ENCODE measurements at places on chromosomes 5 and 9.
A peak's percentile ranks its signal among the peaks of the same experiment; 100 is the strongest.

DNA sequence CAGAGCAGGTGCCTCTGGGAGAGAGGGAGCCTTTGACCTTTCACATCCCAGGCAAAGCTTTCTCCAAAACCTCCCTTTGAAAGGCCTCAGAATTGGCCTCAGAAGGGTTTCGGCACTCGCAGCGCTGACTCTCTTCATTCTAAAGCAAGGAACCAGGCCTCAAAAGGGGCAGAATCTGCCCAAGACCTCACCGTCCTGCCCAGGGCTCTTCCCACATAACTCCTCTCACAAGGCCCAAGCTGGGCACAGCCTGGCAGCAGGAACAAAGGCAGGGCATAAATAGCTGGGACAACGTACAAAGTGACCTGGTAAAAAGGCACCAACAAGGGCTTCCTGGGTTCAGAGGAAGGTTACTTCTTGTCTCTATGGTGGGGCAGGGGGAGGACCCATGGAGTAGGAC is 166.3 kb upstream of the FSTL4 start:
- DNase-seq, result no peak

DNA sequence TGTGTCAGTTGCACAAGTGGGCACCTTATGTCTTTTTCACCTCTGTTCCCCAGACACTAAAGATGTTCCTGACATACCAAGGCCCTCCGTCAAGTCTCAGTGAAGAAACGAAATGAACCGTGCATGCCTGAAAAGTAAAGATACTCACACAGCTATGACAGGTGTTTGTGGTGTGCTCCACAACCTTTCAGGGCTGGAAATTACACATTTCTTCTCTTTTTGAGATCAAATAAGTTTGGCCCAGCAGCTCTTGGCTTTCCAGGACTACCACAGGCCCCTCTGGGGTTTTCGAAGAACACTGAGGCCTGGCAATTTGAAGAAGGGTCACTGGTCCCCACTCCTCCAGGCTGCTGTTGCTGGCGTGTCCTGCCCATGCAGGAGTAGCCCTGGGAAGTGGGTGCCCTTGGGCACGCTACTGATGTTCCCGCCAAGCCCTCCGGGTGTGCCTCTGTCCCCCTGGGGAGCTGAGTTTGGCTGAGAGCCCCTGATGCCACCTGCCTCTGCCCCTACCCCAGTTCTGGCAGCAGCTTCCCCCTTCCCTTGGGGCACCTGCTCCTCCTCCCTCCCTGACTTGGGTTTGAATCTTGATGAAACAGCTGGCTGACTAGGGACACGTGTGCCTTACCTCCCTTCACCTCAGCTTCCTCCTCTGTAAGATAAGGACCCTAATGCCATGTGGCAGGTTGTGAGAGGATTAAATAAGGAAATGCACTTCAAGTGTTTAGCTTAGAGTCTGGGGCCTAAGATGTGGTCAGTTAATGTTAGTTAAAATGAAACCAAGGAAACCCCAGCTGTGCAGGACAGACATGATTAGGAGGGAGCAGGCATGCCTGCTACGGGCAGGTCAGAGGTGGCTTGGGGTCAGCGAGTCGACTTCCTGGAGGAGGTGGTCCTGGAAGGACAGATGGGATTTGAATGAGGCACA is 49.1 kb upstream of the GADD45G start:
- no peak for DNase-seq

DNA sequence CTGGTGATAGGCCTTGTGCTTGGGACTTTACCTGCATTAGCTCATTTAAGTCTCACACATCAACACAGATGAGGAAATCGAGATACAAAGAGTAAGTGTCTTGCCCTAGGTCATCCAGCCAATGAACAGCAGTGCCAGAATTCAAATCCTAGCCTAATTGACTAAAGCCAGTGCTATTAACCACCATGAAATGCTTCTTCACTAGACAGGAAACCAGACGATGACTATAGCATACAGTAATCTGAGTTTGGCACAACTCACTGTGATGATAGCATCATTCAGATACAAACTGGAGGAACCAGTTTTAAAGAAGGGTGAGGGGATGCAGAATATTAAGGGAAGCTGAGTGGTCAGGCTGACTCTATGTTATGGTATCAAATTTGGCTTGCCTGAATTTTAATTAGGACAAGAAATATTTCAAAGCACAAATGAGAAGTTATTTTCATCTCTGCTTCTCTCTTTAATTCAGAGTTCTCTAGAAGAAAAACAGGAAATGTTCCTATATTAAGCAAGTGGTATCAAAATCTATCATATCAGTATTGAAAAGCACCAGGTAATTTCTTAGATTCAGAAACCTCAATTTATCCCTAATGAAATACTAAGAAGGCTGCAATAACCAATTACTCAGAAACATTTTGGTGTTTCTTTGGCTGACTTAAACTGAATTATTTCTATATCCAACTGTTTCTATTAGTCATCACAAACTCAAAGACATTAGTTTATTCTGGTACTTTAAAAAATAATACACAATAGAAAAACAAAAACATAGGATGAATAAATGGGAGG is 147.0 kb upstream of the RASA1 start:
- DNase-seq, result peak; percentile 46

DNA sequence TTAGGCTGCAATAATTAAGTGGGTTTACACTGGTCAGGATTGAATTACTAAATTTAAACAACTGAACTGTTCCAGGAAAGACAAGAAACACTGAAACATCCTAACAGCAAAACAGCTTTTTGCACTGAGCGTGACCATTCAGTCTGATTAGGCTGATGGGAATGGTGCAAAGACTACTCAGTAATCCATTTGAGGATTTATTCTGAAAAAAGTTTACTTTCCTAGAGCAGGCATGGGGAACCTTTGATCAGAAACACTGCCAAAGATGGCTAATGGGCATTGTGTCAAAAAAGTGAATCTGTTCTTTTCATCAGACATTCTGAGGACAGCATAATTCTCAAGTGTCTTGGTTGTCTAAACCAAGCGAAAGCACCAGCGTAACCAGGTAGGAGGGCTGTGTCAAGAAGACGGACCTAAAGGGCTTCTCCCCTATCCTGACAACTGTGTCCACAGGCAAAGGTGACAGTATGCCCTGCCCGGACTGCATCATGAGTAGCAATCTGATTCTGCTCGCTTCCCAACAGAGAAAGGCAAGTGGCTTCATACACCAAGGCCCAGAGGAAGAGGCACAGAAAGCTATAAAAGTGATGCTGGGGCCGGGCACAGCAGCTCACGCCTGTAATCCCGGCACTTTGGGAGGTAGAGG is 33.3 kb downstream of the FBXW2 start:
- no peak for DNase-seq

- peak; percentile 83 for DNase-seq
Observed at GRCh38 chr9:130107234-130107861, 53.6 kb downstream of the GPR107 start.

- no peak for DNase-seq
Observed at GRCh38 chr5:78509145-78509865, 139.3 kb downstream of the LHFPL2 start.

DNA sequence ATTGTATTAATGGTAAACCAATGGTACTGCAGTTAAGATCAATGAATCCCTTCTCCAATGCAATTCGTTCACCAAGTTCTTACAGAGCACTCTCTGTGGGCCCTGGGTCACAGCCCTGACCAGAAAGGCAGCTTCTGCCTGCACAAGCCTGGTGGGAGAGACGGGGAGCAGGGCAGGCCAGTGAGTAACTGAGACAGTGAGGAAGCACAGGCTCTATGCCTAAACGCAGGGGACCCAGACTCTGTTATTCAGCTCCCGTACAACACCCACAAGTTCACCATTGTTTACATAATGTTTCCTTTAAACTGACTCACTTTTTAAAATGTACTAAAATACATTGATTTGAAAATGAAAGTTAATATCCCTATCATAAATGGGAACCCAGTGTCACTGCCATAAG is 40.5 kb upstream of the CTSL start:
- DNase-seq, result no peak

- peak; percentile 44 for DNase-seq
Observed at GRCh38 chr5:157327771-157328170, 61.8 kb downstream of the CYFIP2 start.

DNA sequence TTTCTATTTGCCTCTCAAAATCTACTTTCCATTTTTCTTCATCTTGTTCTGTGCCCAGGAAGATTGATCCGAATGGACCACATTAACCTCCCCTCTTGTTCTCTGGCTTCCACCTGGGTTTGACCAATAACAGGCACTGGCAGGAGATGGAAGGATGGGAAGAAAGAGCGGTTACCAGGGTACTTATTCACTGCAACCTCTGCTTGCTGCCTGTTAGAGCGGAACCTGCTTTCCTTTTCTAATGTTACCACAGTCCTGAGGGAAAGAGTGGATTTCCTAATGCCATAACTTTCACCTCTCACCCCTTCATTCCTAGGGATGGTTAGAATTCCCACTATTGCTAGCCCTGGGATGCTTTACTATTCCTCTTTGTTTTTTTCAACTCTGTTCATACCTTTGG is 262.1 kb downstream of the RFX3 start:
- no peak for DNase-seq

- no peak for DNase-seq
Observed at GRCh38 chr9:35905912-35906679, at the start of gene HRCT1. Gene HRCT1, plus strand, starts transcription at chr9:35906202. Its CDS starts 86 bp downstream, at chr9:35906288.

GRCh38 chr5:73491155-73491554 is 7.1 kb upstream of the BTF3 start:
- DNase-seq, result no peak

DNA sequence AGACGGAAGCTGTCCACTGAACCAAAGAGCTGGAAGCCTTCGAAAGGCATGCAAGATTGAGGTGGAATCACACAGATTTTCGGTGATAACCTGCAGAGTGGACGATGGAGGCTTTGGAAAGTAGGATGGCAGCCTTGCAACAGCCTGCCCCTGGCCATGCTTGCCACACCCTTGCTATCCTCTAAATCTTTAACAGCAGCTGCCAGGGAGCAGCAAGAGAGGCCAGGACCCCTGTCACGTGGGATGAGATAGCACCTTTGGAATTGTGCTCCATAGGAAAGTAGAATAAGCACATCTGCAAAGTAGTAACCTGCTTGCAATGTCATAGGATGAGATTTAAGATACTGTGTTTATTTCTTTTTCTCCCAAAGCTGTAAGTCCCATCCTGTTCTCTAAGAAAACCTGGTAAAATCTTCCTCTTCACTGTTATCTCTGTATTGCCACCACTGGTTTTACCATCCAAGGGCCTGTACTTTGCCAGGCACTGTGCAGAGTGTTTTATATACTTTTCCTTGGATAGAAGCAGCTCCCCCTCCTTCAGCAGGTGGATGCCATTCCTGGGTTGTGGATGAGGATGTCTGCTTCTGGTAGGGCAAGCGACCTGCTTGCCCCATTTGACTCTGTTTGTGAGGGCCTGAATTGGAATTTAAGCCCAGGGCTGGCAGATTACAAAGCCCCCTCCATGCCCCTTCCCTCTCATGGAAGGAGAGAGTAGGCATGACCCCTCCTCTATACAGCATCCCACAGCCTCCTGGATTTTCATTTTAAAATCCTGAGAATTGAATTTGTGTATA is 10.1 kb downstream of the TRIO start:
- DNase-seq, result no peak

GRCh38 chr5:112492291-112492690 is 73.2 kb upstream of the EPB41L4A start:
- peak; percentile 1 for DNase-seq

DNA sequence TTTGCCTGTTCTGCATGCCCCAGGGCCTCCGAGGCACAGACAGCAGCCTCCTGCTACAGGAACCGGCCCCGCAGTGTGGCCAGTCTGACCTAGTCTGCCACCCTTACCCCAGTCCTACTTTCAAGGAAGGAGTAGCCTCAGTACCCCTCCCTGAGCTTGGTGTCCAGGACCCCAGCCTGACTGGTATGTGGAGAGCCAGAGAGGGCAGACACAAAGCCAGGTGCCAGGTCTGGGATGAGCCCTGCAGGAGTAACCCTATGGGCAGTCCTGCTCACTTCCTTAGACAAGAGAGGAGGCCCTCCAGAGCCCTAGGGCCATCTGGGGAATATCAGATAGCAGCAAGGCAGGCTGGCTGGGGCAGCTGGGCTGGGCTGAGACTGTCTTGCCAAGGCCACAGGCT is 67.8 kb downstream of the NRG2 start:
- DNase-seq, result no peak

DNA sequence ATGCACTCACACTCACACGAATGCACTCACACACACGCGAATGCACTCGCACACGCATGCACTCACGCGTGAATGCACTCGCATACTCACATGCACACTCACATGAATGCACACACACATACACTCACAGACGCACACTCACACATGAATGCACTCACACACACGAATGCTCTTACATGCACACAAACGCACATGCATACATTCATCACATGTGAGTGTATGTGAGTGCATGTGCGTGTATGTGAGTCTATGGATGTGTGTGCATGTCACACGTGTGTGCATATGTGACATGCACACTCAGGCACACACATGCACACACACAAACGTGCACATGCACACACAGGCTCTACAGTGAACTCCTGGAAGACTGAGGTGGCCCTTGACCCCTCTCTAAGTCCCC is 121.7 kb downstream of the ADAMTS2 start:
- DNase-seq, result no peak

DNA sequence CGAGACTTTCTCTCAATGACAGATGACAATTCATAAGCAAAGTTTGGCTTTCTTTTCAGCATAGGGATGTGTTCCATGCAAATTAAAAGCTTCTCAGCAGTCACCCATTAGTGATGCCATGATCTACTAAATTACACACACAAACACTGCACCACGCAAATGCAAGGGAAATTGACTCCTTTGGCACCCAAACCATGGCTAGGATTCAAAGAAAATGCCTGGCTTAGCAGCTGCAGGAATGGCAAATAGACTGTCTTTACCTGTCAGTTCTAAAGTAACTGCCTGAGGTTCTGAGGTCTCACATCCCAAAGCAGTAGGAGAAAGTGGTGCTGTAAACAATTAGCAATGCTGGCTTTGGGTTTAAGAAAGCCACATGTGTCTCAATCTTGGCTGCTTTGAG is 108.6 kb upstream of the ATP10B start:
- DNase-seq, result no peak

DNA sequence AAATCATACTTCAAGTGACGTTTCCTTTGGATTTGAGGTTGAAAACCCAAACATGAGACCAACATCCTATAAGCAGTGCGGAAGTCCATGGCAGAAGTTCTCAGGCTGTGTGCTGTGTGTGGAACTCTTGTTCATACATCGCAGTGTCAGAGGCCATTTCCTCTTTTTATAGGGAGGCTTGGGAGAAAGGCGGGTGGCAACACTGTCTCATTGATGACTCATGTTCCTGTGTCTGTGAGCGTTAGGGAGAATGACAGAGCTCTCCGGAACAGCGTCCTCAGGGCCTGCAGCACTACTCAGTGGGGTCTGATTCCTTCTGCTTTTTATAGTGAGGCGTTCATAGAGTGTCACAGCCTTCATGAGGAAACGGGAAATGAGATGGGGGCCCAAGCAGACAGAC is 98.8 kb upstream of the BASP1 start:
- peak; percentile 24 for DNase-seq

- DNase-seq, result no peak
Observed at GRCh38 chr9:27194401-27195091, 85.5 kb downstream of the TEK start.

- no peak for DNase-seq
Observed at GRCh38 chr5:97979740-97980139, 793.7 kb upstream of the RGMB start.

GRCh38 chr9:132683873-132684272 is 13.6 kb downstream of the GTF3C4 start:
- no peak for DNase-seq

GRCh38 chr5:128559300-128560297 is 21.6 kb upstream of the FBN2 start:
- no peak for DNase-seq

GRCh38 chr9:83754383-83754977 is 46.7 kb upstream of the UBQLN1 start:
- DNase-seq, result no peak
